Fibroblast of gingiva (primary cell): ENCODE measurements at places on chromosomes 3 and 15.

- DNase-seq = no peak
Observed at GRCh38 chr3:69724722-69725435, 14.4 kb upstream of the MITF start.

- no peak for DNase-seq
Observed at GRCh38 chr3:193546129-193546528, 8.6 kb downstream of the ATP13A4 start.

DNA sequence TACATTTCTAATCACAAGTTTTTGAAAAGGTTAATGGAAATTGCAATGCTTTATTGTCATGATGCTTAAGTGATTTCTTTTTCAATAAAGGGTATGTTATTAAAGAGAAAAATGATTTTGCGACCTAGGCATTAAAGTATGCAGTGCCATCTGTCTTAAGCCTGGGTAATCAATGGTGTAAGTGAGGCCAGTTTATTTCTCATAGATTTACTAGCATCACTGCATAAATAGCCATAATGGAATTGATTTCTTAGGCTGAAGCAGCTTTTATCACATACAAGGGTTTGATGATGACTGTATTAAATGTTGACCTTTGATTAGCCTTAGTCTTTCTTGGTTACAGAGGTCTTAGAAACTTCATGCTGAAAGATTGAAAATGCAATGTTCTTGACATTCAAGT lies 347.4 kb downstream of the FEZF2 start:
- DNase-seq = no peak

DNA sequence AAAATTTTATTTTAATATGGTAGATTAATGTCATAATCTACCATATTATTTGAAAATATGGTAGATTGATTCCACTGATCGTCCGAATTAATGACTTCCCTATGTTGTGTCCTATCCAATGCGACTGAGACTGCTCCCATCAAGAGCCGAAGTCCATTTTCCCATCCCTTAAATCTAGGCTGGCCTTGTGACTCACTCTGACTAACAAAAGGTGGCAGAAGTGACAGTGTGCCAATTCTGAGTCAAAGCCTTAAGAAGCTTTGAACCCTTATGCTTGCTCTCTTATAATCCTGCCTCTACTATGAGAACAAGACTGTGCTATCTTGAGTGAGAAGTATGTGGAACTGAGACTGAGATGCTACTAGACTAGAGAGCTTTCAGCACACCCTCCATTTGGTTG lies 387.2 kb downstream of the ROBO1 start:
- DNase-seq = no peak

- no peak for DNase-seq
Observed at GRCh38 chr3:80870476-80871041, 890.9 kb downstream of the GBE1 start.

GRCh38 chr3:184557348-184557950 lies 4.1 kb upstream of the EPHB3 start:
- DNase-seq = no peak

DNA sequence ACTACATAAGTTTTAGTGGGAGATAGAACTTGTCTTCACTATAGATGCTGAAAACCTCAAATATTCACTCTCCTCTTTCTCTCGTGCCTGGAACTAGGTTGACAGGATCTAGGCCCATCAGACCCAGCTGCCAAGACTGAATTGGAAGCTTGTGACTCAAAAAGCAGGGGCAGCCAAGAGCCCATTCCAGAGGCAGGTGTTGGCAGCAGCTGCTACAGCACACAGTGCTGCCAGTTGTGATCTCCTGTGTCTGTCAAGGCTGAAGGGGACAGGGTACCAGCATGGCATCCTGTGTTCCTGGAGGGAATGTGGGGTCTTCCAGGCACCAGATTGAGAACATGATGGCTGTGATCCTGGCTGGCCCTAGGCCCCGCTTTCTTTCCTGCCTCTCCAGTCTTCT lies 92.5 kb upstream of the MB21D2 start:
- no peak for DNase-seq

DNA sequence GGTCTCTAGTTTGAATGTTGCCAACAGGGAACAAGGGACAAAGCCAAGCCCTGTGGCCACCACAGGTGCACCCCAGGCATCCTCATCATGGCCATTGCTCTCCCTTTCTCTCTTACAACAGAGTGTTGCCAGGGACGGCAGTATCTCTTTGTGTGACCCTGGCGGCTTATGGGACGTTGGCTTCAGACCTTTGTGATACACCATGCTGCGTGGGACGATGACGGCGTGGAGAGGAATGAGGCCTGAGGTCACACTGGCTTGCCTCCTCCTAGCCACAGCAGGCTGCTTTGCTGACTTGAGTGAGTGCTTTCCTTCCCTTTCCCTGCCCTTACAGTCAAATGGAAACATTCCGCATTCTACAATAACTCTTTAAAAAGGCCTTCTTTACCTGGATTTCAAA lies 38.2 kb downstream of the BOC start:
- no peak for DNase-seq

DNA sequence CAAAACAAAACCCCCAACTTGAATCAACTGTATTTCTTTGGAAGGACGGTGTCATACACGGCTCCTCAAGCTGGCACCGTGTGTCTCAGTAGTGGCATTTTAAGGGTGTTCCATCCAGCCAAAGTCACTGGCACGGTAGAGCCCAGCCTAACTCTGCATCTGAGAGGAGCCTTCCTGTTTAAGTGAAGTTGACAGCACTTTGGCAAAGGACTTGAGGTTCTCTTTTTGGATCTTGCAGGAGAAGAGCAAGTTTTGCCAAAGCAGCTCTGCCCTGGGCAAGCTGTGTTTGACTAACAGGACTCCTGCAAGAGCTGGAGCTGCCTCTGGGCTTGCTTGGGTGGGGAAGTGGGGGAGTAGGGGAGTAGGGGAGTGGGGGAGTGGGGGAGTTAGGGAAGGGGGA lies 109.6 kb upstream of the FEZF2 start:
- no peak for DNase-seq

- DNase-seq = no peak
Observed at GRCh38 chr15:69730281-69731080, 277.9 kb downstream of the RPLP1 start.

GRCh38 chr3:175433026-175433674 lies 574.0 kb downstream of the NAALADL2 start:
- DNase-seq = peak; percentile 55

GRCh38 chr3:74491874-74492273 lies 122.6 kb downstream of the CNTN3 start:
- DNase-seq = no peak

DNA sequence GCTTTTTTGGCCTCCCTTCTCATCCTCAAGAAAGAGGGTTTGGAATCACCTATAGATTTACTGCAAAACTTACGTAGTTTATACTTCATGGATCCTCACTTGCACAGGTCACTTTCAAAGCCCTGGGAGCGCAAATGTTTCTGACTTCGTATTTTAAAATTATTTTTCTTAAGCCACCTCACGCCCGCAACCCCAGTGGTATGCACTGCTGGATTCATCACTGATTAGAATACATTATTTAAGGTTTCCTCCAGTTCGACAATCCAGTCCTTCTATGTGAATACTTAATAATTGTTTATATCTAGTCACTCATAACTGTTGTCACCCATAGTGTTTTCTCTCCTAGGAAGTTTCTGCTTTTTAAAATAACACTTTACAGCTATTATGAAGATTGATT lies 339.9 kb downstream of the CHL1 start:
- no peak for DNase-seq

- DNase-seq = peak; percentile 38
Observed at GRCh38 chr15:82044373-82045178, 1.2 kb downstream of the MEX3B start.

- DNase-seq = no peak
Observed at GRCh38 chr3:183743231-183743630, 45.6 kb downstream of the YEATS2 start.

DNA sequence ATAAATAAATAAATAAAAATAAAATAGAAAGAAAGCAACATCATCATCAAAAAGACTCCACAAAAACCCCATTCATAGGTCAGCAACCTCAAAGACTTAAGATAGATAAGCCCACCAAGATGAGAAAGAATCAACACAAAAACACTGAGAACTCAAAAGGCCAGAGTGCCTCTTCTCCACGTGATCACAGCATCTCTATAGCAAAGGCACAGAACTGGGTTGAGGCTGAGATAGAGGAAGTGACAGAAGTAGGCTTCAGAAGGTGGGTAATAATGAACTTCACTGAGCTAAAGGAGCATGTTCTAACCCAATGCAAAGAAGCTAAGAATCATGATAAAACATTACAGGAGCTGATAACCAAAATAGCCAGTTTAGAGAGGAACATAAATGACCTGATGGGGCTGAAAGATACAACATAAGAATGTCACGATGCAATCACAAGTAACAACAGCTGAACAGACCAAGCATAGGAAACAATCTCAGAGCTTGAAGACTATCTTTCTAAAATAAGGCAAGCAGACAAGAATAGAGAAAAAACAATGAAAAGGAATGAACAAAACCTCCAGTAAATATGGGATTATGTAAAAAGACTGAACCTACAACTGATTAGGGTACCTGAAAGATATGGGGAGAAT lies 26.4 kb downstream of the GNB5 start:
- DNase-seq = no peak

- no peak for DNase-seq
Observed at GRCh38 chr3:160557571-160557970, 7.8 kb downstream of the KPNA4 start.

DNA sequence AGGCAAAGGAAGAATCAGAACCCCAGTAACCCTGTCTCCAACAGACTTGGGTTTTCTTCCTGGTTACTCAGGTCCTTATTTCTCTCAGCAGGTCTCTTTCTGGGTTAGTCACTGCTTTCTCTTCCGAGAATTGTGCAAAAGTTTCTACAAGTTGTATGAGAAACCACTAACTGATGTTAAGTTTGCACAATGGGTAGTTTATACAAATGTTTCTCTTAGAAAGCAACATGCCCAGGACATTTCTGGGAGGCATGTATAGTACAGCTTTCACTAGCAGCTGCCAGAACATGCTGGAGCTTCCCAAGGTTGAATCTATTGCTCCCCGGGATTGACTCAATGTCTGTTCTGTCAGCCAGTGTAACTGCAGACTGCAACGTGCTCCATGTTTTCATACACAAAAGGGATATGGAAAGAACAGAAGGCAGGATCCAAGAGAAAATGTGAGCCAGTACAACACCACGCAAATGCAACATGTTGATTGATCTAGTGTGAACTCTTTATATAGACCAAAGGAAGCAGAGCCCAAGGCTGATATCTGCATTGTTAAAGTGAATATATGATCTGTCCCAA lies 887.8 kb downstream of the MCTP2 start:
- DNase-seq = no peak

DNA sequence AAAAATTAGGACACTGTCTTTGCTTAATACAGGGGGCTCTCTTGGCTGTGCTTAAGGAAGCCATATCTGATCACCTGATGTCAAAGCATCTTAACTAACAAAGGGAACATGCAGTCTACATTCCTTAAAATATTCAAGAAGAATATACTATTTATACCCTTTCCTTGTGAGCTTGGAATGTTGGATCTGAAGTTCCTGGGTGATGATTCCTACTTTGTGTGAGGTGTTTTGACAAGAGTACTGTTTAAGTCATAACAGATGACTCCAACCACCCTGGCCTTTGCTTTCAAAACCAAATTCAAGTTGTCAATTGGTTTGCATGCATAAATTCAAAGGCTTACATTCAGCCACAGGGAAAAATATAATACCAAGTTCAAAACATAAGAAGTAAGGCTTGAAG lies 862.7 kb upstream of the SEMA6D start:
- DNase-seq = no peak

DNA sequence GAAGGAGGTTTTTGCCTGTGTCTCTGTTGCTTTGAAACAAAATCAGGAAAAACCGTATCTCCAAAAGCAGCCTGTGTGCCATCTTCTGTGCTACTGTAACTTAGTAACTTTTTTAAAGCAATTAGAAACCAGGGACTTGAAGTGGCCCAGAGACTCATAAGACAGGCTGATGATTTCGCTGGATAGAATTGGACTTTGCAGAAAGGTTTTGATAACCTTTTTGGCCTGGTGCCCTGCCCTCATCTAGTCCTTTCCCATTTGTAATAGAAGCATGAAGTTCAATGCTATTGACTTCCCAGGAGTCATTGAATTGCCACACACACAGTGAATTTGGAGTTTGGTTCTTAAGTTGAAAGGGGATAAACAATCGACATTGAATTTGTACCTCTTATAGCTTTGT lies 157.2 kb downstream of the PTPRG start:
- peak; percentile 12 for DNase-seq

DNA sequence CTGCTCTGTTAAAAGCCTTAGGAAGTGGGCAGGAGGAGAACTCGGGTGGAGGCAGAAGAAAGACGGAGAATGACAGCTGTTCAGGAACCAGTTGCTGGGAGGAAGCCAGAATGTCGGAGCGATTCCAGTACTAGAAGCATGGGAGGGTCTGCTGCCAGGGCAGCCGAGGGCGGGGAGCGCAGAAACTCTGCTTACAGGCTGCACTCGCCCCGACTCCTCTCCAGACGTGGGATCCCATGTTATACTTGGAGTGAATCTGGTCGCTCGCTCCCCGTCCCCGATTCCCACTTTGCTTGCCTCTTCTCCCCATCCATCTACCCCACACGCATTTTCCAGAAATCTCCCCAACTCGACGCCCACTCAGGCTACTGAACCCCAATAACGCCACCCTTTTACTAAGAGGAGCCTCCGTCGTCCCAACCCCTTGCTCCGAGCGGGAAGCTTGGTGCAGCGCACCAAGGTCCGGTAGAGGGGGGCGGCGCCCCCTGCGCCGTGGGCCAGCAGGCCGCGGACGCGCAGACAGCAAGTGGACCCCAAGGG lies 665 bp downstream of the GATM start:
- DNase-seq = no peak

- no peak for DNase-seq
Observed at GRCh38 chr3:40206522-40206921, 103.0 kb upstream of the EIF1B start.

GRCh38 chr15:99732124-99732750 lies 1.0 kb downstream of the LYSMD4 start:
- DNase-seq = peak; percentile 58

- DNase-seq = no peak
Observed at GRCh38 chr3:126924458-126924857, 58.5 kb upstream of the PLXNA1 start.

- DNase-seq = no peak
Observed at GRCh38 chr15:67300266-67301025, 45.9 kb downstream of the IQCH start.

DNA sequence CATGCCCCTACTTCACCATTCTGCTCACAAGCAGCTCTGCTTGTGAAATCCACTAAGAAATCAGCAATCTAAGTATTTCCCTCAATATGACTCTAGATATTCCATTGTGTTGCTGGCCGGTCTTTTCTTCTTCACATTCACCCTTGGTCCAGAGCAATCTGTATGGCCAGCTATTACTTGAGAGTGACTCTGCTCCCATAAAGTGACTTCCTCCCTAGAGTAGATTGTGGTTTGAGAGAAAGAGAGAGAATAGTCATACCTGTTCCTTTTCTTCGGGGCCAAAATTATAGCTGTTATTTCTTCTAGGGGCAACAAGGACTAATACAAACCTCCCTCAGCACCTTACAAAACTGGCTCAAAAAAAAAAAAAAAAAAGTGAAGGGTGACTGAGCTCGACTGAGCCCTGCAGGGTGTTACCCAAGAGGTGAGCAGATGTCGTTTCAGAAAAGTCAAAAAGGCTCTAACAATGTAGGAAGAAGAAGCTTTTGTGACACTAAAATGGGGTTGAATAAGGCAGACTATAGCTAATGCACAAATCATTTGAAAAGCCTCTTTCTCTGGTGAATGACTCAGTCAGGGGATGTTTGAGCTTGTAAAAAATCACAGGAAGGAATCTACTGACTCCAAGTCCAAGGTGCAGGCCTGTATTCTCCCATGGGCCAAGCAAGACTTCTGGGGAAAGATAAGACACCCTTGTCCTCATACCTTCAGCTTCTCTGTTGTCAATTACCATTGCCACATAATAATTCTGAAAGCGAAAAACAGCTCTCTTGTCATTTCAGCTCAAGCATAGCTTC lies 161.0 kb upstream of the SLC24A5 start:
- no peak for DNase-seq

- DNase-seq = no peak
Observed at GRCh38 chr3:53493595-53493962, 832 bp upstream of the CACNA1D start.
